SHP77 (cell line): ENCODE measurements at places on chromosomes 4 and X.

- no peak for DNase-seq
Measured at GRCh38 chr4:56611501-56611900, 69.6 kb downstream of the HOPX start.

GRCh38 chr4:189278597-189279165 is 662.0 kb upstream of the FRG1 start:
- no peak for DNase-seq

GRCh38 chr4:24137671-24138601 is 248.1 kb upstream of the PPARGC1A start:
- DNase-seq, result peak; percentile 28

GRCh38 chr4:73392936-73393335 is 11.2 kb upstream of the ALB start:
- DNase-seq, result no peak

DNA sequence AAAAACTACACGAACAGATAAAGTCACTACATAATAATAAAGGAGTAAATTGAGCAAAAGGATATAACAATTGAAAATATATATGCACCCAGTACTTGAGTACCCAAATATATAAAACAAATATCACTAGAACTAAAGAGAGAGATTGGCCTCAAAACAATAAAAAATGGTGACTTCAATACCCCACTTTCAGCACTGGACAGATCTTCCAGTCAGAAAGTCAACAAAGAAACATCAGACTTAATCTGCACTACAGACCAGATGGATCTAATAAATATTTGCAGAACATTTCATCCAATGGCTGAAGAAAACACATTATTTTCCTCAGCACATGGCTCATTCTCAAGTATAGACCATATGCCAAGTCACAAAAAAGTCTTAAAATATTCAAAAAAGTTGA is 503.6 kb downstream of the NAP1L3 start:
- no peak for DNase-seq

- DNase-seq, result no peak
Measured at GRCh38 chrX:129593137-129593536, 53.1 kb downstream of the OCRL start.

DNA sequence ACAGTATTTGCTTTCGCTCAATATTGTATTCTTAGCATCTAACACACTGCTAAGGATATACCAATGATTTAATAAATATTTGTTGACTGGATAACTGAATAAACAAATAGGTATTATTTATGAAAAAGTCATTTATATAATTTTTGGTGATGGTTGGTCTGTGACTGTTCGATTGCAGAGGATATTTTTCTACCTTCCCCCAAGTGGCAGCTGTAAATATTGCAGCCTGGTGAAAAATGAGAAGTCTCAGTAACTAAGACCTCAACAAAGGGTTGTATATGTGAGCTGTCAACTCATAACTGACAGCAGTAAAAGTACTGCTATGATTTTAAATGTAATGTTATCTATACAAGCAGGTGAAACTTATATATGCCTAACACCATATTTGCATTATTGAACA is 36.0 kb downstream of the HTR2C start:
- DNase-seq, result no peak

DNA sequence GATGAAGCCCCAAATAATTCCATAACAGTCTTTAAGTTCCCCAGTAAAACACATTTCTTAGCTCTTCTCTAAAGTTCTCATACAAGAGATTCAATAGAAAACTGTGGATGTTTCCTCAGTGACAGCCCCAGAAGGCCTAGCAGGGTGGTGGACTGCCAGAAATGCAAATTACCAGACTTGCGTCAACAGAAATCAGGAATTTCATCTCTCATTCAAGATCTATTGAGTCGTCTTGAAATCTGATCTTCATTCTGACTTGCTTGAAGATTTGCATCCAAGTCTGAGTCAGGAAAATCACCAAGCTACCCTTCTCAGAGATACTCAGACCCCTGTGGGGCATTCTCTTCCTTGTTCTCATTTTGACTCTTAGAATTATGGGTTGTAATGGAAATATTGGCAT is 68.9 kb upstream of the NDP start:
- no peak for DNase-seq

- no peak for DNase-seq
Measured at GRCh38 chr4:114373508-114373907, 225.1 kb upstream of the UGT8 start.

DNA sequence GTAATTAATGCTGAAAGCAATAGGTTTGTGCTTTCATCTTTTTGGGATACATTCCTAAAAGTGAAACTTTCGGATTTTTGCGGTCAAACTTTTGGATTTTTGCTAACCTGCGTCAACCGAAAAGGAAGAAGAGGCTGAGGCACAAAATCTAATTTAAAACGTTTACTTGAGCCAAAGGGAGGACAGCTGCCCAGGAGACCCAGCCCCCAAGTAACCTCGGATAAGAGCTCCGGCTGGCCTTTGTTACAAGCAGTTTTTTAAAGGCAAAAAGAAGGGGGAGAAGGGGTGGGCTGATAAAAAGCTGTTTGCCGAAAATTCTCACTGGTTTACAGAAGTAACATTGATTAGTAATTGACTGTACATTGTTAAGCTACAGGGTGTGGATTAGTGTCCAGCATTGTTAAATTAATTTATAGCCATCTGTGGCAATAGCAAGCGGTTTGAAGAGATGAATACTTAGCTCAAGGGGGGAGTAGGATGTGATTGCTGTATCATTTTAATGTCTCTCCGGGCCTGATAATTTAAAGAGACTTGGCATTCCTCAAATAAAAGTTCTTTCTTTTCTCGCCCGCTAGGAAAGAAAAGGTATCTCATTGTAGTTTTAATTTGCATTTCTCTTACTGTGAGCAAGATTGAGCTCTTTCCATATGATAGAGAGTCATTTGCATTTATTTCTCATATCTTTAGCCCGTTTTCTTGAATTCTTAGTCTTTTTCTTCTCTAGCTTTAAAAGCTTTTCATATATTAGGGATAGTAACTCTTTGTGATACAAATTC is 59.1 kb upstream of the USP9X start:
- no peak for DNase-seq

GRCh38 chrX:13747836-13748235 is 13.3 kb downstream of the OFD1 start:
- no peak for DNase-seq

GRCh38 chrX:31551913-31552312 is 480.1 kb upstream of the FTHL17 start:
- DNase-seq, result no peak

DNA sequence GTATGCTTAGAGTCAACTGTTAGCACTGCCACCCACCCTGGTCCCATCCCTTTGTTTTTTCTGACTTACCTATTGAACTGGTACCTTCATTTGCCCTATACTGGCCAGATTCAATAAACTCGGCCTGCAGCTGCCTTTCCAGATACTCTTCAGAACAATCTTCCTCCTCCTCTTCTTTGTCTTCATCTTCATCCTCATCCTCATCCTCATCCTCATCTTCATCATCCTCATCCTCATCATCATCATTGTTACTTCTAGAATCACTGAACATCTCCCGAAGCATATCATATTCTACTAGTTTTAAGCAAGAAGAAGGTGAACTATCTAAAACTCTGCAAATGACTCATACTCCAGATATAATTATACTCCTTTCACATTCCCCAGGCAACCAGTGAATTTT is 14.9 kb downstream of the TAF7L start:
- DNase-seq, result no peak

GRCh38 chr4:164591666-164592065 is 162.3 kb upstream of the SMIM31 start:
- no peak for DNase-seq

DNA sequence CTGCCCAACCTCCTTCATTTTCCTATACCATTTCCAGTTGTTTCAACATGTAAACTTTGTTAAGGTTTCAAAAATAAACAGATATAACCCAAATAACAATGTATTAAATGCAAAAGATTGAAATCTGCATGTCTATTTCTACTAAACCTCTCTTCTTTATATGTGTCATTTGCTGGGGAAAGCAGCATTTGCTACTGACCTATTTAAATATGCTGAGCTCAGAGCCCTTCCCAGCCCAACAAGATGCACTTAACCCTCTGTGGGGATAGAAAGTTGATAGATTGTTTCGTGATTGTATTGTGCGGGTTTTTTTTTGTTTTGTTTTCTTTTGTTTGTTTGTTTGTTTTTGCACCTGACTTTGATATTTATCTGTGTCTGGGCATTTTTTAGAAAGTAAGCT is 139.5 kb downstream of the UCHL1 start:
- DNase-seq, result no peak

DNA sequence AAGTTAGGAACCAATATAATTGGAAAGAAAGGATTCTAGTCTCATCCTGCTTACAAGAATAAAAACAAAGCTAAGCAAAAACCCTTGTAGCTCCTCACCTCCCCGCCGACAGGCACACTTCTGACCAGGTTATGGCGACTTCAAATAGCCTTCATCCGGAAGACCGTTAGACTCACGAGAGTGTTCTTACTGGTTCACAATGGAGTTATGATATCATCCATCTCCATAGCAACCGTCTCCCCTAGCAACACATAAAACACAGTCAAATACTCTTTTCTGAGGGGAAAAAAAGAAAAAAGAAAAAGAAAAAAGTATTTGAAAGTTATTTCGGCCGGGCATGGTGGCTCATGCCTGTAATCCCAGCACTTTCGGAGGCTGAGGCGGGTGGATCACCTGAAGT is at the start of gene IL13RA2:
TSS of gene IL13RA2 (minus strand) at position 162 of the 400 bp plus-strand sequence. CDS start 347 bp downstream, outside the sequence.
- no peak for DNase-seq

DNA sequence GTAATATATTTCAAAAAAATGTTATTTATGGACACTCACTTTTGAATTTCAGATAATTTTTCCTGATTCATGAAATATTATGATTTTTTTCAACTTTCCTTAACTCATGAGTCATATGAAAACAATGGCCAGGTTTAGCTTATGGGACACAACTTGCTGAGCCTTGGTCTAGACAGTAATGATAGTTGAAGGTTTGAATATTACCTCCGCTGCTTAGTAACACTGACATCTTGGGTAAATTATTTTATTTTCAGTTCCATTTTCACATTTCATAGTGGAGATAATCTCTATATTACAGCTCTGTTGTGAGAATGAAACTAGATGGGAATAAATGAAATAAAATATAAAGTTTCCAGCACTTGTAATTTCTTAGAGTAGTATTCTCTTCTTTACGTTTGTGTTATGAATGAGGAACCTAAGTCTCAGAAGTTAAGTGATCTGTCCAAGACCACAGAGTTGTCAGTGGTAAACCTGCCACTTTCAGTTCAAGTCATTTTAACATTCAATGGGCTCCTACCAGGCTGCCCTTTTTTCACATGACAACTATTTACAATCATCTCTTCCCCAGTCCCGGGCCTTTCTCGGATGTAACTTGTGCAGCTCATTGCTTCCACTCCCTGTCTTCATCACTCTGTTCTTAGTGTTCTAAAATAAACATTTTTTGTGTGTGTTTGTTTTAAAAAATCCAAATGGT is 46.8 kb upstream of the GC start:
- DNase-seq, result no peak

GRCh38 chr4:138348055-138348454 is 105.9 kb upstream of the SLC7A11 start:
- no peak for DNase-seq

DNA sequence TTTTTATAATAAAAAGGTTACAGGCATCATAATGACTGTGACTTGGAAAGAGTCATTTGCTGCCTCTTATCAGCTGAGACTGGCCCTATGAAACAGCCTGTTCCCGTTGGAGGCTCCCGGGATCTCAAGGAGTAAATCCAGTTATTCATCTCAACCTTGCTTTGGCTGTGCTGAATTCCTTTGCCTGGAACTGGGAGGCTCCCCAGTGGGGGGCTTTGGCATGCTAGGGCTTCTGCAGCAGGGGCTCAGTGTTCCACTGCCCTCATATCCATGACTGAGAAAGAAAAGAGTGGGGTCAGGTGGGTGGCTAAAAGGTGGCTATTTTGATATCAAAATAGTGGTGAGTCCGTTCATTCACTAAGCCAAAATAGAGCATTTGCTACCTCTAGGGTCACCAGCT is 71.2 kb downstream of the TRPC5 start:
- no peak for DNase-seq

- no peak for DNase-seq
Measured at GRCh38 chrX:57044245-57044644, 48.9 kb upstream of the SPIN3 start.

DNA sequence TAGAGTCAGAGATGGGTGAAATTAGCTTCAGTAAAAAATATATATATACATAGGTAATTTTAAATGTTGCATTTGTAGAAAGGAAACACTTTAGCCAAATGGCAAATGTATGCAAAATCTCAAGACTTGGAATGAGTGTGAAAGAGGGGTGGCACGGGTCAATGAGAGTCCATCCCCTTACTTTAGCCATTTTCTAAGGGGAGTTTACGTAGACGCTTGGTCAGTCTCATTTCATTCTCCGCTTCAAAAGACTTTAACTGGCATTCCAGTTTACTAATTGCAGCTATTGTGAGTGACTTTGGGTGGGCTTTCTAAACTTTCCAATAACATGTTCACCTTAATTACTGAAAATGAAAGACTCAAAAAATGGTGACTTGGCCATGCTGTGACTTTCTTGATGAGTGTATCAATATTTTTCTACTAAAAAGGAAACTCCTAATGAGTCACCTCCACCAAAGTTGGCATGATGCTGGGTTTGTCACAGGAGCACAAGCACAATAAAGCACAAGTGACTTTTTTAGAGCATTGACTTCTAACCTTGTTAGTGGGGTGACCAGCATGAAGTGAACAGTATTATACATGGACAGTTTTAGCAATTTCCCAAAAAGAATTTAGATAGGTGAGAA is 356.0 kb upstream of the RASGEF1B start:
- DNase-seq, result no peak

DNA sequence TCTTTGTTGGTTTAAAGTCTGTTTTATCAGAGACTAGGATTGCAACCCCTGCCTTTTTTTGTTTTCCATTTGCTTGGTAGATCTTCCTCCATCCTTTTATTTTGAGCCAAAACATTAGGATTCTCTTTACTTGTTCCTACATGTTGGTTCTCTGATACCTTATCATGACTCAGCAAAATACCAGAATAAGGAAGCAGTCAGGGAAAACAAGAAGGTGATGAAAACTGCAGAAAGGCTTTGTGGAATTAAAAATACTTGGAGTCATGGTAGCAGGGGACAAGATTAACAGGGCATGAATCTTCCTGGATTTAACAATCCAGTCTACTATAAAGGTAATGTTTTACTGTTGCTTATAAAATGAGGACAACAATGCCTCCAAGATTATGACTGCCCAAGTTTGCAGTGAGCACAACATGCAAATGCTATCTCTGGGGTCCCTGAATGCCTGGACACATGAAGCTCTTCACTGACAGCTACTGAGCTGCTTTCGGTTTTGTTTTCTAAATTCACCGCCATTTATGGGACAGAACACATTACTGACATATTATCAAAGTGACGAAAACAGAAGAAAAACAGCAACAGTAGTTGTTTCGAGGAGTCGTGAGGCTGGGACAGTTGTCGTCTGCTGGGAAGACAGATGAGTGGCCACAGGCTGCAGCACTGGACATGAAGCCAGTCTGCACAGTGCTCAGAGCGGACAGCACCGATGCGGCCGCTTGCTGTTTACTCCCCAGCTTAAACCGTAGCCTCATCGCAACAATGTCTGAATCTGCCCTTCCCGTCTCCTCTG is 174.5 kb upstream of the DKK2 start:
- no peak for DNase-seq

DNA sequence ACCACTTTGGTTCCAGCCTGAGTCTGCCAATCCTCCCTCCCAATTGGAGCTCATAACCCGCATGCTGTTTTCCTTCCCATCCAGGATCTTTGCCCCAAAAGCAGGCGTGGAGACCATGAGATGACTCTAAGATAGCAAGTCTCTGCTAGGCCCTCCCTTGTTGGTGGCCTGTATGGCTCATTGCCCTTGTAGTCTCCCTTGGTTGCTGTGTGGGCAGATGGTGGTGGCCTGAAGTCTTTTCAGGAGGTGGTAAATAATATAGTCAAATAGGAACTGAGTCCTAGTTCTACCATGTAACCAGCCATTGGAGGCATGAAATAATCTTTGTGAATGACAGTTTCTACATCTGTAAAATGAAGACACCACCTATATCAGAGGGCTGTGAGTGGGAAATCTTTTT is 1.2 kb downstream of the ATP6AP1 start:
- DNase-seq, result no peak
